ENCODE measurements at places on chromosomes 5 and 9.

- no peak for DNase-seq
These were observed 2.4 kb upstream of the PCDHB4 start for GRCh38 chr5:141119250-141119649.

GRCh38 chr9:123710299-123710698 is 219.6 kb downstream of the DENND1A start:
- DNase-seq = no peak

GRCh38 chr5:23727271-23727670 is 219.9 kb downstream of the PRDM9 start:
- DNase-seq = no peak

GRCh38 chr5:32159328-32160072 is 14.6 kb downstream of the GOLPH3 start:
- DNase-seq = no peak

- no peak for DNase-seq
These were observed 23.1 kb downstream of the CENPK start for GRCh38 chr5:65539827-65540226.

DNA sequence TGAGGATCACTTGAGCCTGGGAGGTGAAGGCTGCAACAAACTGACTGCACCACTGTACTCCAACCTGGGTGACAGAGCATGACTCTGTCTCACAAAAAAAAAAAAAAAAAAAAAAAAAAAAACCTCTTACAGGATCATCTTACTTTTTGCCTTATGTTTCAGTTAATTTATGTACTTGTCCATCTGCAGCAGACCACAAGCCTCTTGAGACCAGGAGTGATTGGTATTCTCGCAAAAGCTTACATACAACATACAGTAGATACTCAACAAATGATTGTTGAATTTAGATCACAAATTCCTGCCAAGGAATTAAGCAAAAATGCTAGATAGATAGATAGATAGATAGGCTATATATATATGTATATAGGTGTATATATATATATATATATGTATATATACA is 12.4 kb downstream of the CEMIP2 start:
- DNase-seq = no peak

GRCh38 chr9:133494636-133495326 is 15.9 kb upstream of the SLC2A6 start:
- no peak for DNase-seq

- no peak for DNase-seq
These were observed 60.2 kb downstream of the OSTF1 start for GRCh38 chr9:75148561-75148960.

GRCh38 chr9:14941501-14942405 is 31.5 kb upstream of the FREM1 start:
- DNase-seq = no peak

GRCh38 chr5:78771260-78772205 is 123.0 kb upstream of the LHFPL2 start:
- DNase-seq = no peak

DNA sequence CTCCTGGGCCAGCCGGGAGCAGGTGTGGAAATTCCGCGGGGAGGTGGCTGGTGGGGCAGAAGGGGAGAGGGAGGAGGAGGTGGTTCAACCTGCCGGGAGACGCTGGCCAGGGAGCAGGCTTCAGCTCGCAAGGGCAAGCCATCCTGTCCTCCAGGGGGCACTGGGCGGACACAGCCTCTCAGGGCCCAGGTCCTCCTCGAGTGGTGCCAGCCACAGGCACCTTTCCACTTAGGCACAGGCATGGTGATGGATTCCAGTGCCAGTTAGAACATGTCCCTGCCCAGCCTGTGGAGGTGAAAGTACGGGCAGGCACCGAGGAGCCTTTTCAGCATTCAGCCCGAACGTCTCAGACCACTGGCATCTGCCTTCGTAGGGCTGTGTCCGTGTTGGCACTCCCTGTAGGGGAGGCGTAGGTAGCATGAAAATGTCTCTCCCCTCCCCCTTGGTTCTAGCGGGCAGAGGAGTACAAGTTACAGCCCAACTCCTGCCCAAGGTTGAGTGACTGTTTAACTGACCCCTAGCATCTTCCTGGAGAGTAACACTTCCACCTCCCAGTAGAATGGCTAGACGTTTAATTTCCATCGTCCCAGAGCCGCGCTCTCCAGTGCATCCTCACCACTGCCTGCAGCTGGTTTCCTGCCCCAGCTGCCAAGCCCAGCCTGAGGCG is 48.9 kb downstream of the DAB2IP start:
- DNase-seq = no peak

GRCh38 chr5:2353871-2354440 is 397.5 kb downstream of the IRX2 start:
- DNase-seq = no peak

DNA sequence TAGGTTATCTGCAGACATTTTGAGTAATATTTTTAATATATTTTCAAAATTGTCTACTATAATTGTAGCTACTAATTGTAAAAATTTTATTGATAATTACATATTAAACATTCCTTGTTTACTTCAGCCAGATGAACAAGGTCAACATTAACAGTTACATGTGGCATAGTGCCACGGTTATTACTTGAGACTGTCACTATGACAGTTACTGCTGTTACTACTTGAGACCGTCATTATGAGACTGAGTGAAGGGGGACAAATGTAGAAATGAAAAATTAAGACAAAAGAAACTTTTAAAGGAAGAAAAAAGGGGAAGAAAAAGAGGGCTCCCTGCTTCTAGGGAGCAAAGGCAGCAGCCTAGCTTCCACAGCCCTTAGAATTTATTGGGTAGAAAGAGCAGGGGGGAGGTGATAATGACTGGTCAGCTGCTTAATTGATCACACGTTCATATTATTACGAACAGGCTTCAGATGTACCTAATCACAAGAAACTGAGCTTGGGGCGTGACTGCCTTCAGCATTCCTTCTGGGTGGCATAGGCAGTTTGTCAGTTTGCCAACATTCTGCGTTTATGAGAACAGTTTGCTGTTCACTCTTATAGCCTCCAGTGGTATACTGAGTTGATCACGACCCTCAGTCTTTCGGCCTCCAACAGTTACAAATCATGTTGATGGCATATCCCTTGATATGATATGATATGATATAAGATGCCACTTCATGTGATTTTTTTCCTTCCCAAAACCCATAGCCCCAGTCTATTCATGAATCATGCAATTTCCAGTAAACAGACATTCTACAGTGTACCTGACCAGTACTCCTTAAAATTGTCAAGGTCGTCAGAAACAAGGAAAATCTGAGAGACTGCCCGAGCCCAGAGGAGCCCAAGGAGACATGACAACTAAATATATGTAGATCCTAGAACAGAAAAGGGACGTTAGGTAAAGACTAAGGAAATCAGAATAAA is 13.1 kb downstream of the MARCHF6 start:
- no peak for DNase-seq

GRCh38 chr9:97781902-97782301 is 71.1 kb upstream of the FOXE1 start:
- DNase-seq = no peak

- peak; percentile 1 for DNase-seq
These were observed 24.7 kb upstream of the CETN3 start for GRCh38 chr5:90434116-90434714.

GRCh38 chr5:149326611-149327010 is 18.7 kb upstream of the GRPEL2 start:
- no peak for DNase-seq

GRCh38 chr9:137319739-137320551 is 17.9 kb upstream of the NRARP start:
- DNase-seq = no peak

GRCh38 chr9:32430720-32431119 is 46.3 kb downstream of the ACO1 start:
- no peak for DNase-seq

GRCh38 chr9:134212809-134213507 is 48.6 kb upstream of the RNU6ATAC start:
- DNase-seq = no peak

- DNase-seq = no peak
These were observed 477.3 kb downstream of the DIRAS2 start for GRCh38 chr9:90165281-90165680.

GRCh38 chr9:107389617-107390071 is 99.9 kb downstream of the KLF4 start:
- no peak for DNase-seq

- DNase-seq = no peak
These were observed 459.7 kb downstream of the EBF1 start for GRCh38 chr5:158639881-158640592.

DNA sequence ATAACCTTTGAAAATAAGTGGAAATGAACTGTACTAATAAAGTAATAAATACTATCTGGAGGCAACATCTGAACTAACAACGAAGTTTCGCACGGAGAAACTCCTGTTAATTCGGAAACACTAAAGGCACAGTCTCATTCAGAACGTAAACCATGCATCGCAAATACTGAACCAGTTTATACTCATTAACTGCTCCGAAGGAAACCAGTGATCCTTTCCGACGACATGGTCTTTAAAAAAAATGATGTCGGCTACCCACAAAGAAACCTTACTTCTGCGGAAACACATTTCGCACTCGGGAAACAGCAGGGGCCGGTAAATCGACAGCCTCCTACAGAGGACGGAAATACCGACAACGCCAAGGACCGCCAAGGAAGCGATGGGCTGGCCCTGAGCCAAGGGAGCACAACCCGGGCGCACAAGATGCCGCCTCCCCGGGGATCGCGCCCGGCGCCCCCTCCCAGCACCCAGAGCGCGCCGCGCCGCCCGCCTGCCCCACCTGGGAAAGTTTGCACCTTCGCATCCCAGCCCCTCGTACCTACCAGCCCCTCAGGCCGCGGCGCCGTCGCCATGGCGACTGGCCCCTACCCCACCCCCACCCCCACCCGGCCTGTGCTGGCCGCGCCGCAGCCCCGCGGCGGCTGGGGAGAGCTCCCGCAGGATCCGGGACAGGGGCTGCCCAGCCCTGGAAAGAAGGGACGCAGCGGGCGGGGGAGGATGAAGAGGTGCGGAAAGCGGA is 732 bp downstream of the PRKAA1 start:
- peak; percentile 45 for DNase-seq

- DNase-seq = no peak
These were observed 173.4 kb downstream of the NR3C1 start for GRCh38 chr5:143229896-143230675.

- DNase-seq = no peak
These were observed 92.1 kb downstream of the SYK start for GRCh38 chr9:90893706-90894105.

GRCh38 chr9:32483343-32483742 is 42.7 kb downstream of the RIGI start:
- no peak for DNase-seq

DNA sequence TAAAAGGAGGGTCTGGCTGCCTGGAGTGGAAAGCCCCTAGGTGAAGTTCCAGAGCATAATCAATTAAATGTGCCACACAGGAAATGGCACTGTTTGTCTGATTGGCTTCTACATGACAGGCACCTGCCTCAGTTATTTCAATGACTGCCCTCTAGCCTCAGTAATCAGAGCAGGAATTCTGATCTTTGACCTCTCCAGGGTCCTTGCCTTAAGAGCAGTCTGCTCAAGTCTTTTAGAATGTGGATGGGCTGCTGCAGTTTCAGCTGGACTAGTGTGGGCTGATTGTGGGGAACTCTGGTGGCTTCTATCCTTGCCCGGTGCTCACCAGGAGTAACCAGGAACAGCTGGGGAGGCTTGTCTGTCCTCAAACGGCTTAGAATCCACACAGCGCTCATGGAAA is 98.9 kb downstream of the LIX1 start:
- no peak for DNase-seq

GRCh38 chr5:146656703-146657102 is 140.7 kb upstream of the GPR151 start:
- no peak for DNase-seq

DNA sequence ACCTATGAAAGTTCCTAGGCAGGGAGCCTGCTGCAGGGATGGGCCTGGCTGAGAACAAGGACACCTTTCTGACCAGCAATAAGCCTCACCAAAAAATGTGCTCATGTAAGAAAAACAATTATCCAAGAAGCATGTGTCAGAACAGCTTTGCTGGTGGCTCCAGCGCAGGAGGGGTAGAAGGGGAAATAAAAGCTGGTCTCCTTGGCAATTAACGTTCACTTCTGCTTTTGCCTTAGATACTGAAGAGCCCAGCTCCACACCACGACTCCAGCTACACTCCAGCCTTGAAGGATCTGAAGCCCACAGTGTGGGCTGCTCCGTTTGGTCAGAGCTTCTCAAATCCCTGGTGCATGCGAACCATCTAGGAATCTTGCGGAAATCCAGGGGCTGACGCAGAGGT is 107.6 kb upstream of the PHYKPL start:
- no peak for DNase-seq

DNA sequence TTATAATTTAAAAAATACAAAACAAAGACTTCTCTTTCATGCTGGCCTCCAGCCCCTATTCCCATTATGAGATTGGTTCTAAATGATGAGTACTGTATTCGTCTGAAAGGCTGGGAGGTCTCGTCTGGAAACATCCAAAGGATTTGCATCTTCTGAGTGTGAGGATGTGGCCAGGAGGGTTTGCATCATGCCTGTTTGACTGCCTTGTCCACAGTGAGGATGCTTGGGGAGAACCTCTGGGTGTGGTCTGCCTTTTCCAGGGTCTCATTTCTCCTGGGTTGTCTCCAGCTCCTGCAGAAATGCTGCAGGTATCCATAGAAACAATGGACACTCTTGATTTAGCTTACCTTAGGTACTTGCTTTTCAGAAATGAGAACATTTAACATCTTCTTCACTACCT is 26.4 kb upstream of the CXCL14 start:
- DNase-seq = no peak

DNA sequence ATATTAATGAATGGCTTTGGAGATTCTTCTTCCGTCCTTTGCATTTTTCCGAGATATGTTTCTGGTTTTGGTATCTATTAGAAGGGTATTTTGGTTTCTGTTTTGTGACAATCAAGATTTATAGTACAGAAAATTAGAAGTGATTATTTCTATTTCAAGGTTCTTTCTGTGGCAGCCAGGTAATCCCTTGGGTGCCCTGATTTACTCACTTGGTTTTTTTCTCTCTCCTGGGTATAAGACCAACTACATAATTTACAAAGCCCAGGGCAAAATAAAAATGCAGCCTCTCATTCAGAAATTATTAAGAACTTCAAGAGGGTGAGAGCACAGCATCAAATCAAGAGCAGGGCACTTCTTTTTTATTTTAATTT is 2.0 kb upstream of the RNF14 start:
- no peak for DNase-seq

DNA sequence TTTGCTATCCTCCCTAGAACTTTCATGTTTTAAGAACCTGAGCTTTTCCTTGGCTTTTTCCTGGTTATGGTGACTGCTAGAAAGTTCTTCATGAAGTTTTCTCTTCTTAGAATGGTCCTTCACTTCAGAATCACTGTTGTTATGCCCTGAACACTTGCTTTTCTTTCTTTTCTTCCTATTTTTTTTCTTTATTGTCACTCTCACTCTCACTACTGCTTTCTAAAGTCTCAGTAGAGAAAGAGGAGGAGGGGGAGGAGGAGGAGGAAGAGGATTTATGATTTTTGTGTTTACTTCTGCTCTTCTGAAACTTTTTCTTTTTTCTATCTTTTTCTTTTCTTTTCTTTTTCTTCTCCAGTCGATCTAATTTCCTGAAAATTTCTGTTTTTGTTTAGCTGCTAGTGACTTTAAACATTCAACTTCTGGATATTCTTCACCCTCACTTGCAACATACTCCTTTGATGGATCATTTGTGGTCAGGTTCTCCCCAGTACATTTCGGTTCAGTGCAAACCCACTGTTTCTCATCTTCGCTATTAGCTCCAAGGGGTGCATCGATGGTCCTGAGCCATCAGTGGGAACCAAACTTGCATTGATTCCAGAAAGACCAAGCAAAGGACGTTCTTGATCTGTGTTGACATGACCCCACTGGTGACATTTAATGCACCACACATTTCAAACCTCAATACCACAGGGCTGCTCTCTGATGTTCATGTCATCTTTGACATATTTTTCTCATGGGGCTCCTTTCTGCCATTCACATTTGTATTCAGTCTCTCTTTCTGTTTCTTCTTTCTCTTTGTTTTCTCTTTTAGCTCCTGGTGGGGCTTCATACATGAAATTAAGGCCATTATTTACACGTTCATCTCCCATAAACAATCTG is 81.6 kb upstream of the HAND1 start:
- no peak for DNase-seq
